ENCODE measurements at places on chromosomes 11 and 22. TPM values are rescaled to one million over a fixed set of nuclear protein-coding genes. Genes with fewer than 3 reads are reported as not detected.

CDC42EP2 gene
- 6.0 TPM for total RNA-seq

CLDN5 gene
- total RNA-seq, result not detected

PKDREJ gene
- not detected for total RNA-seq

APOL5 gene
- not detected for total RNA-seq

CNTF gene
- 1.4 TPM for total RNA-seq

IL17REL gene
- total RNA-seq, result not detected

PHOX2A gene
- total RNA-seq, result not detected

CFAP300 gene
- total RNA-seq, result 3.0 TPM

PATE2 gene
- not detected for total RNA-seq

MS4A6A gene
- total RNA-seq, result not detected

INS gene
- not detected for total RNA-seq

ARHGAP42 gene
- 7.5 TPM for total RNA-seq

MUC2 gene
- under 0.01 TPM for total RNA-seq

TMEM25 gene
- 14.4 TPM for total RNA-seq

SNRPD3 gene
- 165 TPM for total RNA-seq

KDM4D gene
- total RNA-seq, result 0.78 TPM

KCNJ1 gene
- not detected for total RNA-seq

UBASH3B gene
- total RNA-seq, result 17.2 TPM

CEP126 gene
- 1.0 TPM for total RNA-seq

GPHA2 gene
- total RNA-seq, result not detected

JHY gene
- 6.1 TPM for total RNA-seq

GLB1L3 gene
- 1.3 TPM for total RNA-seq

SCGB1C1 gene
- total RNA-seq, result not detected

CCDC134 gene
- 7.2 TPM for total RNA-seq

MS4A6E gene
- not detected for total RNA-seq

SLCO2B1 gene
- total RNA-seq, result not detected

APOA5 gene
- total RNA-seq, result not detected

PHLDA2 gene
- total RNA-seq, result 9.9 TPM

BRSK2 gene
- total RNA-seq, result 1.00 TPM

TESMIN gene
- total RNA-seq, result 2.7 TPM

CARD16 gene
- total RNA-seq, result 13.2 TPM

OR2AG1 gene
- not detected for total RNA-seq

EMID1 gene
- 0.21 TPM for total RNA-seq

ANKRD42 gene
- total RNA-seq, result 11.9 TPM

TRIM34 gene
- total RNA-seq, result 6.2 TPM

GAS2 gene
- total RNA-seq, result 1.4 TPM

ANGPTL5 gene
- total RNA-seq, result not detected

B4GALNT4 gene
- total RNA-seq, result 17.3 TPM

TCN2 gene
- 1.0 TPM for total RNA-seq

CHKA gene
- total RNA-seq, result 4.1 TPM

MS4A15 gene
- not detected for total RNA-seq

SLC29A2 gene
- 3.1 TPM for total RNA-seq

HBG2 gene
- total RNA-seq, result not detected

APOBEC3B gene
- 0.50 TPM for total RNA-seq

STIM1 gene
- total RNA-seq, result 62.2 TPM

POU2AF2 gene
- total RNA-seq, result not detected

HOATZ gene
- not detected for total RNA-seq

P2RX3 gene
- not detected for total RNA-seq

CDC42EP1 gene
- 14.4 TPM for total RNA-seq

TSPAN18 gene
- total RNA-seq, result 0.07 TPM

CYTH4 gene
- total RNA-seq, result under 0.01 TPM

ASCC2 gene
- 29.4 TPM for total RNA-seq
